ENCODE measurements at places on chromosomes 7 and 10.

GRCh38 chr7:50751146-50751545 lies 31.6 kb downstream of the GRB10 start:
- DNase-seq: no peak

- peak; percentile 18 for DNase-seq
Measured at GRCh38 chr10:38043516-38043915, 33.0 kb downstream of the ZNF33A start.

- no peak for DNase-seq
Measured at GRCh38 chr10:98610301-98610700, 163.6 kb upstream of the HPS1 start.

GRCh38 chr10:22676435-22676834 lies 37.9 kb downstream of the PIP4K2A start:
- no peak for DNase-seq

- DNase-seq: no peak
Measured at GRCh38 chr10:9853405-9854355, 1164.0 kb upstream of the CELF2 start.

GRCh38 chr7:66187905-66188304 lies 17.2 kb upstream of the TPST1 start:
- DNase-seq: no peak

DNA sequence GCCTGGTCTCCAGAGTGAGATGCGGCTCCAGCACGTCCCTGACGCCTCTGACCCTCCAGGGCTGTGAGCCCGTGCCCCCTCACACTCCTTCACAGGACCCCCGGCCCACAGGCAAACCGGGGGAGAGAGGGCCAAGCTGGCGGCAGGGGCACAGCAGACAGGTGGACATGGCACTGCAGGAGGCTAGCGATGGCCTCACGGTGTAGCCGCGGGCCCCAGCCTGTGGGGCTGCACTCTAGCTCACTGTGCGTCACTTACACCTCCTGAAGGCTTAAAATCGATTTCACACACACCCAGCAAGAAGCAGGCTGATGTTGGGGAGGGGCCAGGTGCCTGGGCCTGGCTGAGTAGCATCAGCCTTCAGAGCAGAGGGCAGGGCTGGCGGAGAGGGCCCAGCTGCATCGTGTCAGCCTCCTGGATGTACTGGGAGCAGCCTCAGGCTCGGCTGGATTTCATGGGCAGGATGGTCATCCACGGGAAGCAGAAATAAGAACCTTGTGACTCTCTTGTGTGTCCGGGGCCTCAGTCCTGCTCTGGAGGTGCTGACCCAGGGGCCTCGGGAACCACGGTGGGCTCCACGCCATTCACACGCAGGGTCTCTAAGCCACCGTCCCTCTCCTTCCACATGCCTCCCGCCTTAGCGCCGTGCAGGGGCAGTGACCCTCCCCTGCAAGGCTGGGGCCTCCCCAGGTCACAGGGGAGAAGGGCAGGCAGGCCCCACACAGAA lies 19.4 kb upstream of the KNDC1 start:
- DNase-seq: no peak

GRCh38 chr7:90631502-90631901 lies 35.4 kb downstream of the CDK14 start:
- DNase-seq: no peak

DNA sequence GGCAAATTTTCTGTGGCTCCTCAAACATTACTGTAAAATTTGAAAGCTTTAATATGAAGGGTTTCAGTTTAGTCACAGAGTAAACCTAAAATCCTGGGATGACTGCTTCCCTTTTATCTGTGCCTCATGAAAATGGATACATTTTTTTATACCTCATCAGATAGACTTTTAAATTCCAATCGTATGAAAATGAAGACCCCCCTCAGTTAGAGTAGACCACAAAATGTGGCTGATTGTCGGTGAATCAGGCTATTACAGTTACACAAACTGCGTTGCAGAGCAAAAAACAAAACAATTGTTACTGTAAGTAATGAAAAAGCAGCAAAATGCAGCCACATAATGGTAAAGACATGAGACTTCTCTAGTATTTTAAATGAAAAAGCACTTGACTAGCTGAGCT lies 296.2 kb downstream of the CNTNAP2 start:
- no peak for DNase-seq

DNA sequence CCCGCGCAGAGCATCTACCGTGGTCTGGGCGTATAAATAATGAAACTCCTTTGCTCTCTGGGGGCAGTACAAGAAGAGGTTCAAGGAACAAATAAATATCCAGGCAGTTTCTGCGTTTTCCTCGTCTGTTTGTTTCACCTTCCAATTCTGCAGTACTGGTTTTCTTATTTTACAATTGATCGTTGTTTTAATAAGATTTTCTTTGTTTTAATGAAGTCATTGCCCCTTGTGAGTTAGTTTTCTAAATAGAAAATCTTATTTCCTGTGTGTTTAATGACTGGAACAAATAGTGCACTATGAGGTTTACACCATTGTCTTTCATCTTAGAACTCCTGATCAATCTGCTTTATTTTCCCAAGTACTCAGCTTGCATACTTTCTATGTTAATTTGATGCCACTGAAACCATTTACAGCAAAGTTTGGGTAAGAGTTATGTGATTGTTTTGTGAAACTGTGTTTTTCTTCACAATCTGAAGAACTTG lies 1.2 kb downstream of the PLEKHA1 start:
- no peak for DNase-seq

- DNase-seq: no peak
Measured at GRCh38 chr10:22580711-22581110, 133.7 kb downstream of the PIP4K2A start.

DNA sequence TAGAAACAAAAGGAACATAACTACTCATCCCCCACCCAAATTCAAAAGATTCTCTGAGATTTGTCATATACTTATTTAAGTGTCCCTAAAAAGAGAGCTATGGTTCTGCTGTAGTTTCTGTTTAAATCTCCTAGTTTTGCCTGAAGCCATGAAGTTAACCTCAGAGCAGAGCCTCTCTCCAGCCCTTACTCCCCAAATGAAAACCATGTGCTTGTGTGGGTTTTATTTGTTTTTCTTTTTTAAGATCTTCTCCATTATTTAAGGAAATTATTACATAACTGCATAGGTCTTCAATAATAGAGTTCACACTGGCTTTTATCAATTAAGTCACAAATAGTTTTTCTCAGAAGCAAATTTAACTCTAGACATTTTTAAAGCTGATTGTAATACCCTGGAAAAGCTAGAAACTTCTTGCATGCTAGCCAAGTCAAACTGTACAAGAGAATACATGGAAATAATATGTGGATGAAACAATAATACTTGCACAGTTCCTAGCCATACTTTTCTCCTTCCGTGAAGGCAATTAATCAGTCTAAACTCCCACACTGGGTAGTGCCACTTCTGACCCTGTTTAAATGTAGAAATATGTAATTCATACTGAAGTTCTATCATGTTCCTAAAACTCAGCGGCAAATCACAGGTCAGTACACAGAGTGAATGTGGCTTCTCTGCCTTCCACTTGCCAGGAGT lies 579.7 kb downstream of the SUGCT start:
- no peak for DNase-seq

DNA sequence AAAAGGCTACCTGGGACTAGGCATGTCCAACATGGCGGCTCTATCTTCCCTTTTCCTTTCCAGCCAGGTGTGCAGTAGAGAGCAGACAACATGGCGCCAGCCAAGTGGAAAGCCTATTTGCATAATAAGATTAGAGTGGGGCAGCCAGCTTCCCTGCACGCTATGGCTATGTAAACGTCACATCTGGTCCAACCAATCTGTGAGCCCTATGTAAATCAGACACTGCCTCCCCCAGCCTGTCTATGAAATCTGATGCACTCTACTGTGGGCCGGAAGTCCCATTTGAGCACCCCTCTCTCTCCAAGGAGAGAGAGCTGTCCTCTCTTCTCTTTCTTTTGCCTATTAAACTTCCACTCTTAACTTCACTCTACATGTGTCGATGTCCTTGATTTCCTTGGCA lies 984.9 kb upstream of the AUTS2 start:
- no peak for DNase-seq

- no peak for DNase-seq
Measured at GRCh38 chr10:86373828-86374227, 7.2 kb upstream of the GRID1 start.

- DNase-seq: no peak
Measured at GRCh38 chr7:74256491-74257408, 2.6 kb upstream of the RFC2 start.

GRCh38 chr10:3982746-3983442 lies 197.9 kb upstream of the KLF6 start:
- no peak for DNase-seq

DNA sequence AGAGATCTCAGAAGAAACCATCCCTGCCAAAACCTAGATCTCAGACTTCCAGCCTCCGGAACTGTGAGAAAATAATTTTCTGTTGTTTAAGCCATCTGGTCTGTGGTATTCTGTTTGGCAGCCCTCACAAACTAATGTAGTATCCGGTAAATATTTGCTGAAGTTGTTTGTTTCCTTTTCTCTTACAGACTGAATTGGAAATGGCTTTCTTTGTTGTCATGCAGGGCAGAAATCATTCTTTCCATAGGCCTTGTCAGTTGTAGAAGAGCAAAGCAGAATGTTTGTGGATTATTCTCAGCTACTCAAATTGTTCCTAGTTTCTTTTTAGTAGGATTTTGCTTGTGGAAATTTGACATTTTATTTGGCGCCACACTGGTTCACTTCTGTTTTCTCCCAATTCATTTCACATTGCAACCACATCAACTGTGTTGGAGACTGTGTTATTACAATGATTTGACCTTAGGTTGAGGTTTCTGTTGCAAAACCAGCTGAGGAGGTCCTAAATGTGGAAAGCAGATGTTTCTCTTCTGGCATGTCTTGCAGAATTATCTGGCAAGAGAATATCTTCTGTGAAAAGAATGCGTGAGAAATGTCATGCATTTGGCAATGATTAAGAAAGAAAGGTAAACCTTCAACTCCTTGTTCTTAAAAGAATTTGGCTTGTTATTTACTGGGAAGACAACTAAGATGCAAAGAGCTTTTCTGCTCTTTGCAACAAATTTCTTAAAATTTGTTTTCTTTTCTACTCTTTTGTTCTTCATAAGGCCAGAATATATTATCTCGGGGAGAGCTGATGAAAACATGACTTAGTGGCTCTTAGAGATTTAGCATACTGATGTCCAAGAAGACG lies 25.8 kb downstream of the ACTA2 start:
- DNase-seq: no peak

DNA sequence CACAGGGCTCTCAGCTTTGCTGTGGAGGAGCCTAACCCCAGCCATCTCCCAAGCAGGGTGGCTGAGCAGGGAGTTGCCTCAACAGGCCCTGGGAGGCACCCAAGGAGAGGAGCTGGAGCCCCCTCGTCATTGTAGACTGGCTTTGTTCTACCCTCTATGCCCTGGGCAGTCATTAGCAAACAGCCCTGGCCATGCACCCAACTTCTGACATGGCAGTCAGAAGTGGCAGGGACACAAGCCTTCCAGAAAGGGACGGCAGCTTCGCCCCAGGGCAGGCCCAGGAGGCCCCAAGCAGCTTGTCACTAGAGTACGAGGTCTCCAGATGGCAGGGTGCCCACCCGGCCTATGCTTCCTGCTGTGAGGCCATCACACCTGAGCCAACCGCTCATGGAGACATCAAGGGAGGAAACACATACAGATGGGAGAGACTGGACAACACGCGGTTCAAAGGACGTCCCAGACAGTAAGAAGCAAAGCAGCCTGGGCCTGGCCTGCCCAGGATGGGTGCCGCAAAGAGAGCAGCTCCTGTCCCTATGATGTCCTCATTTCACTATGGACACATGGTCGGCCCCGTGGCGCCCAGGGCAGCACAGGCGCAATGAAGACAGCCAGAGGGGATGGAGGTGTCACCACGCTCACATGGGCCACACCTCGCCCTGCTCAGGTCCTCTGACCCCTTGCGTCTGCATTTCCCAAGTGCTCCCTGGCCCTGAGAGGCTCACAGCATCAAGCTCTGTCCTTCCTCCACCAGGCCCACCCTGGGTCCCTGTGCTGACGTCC lies 190.9 kb upstream of the CXCL12 start:
- no peak for DNase-seq

DNA sequence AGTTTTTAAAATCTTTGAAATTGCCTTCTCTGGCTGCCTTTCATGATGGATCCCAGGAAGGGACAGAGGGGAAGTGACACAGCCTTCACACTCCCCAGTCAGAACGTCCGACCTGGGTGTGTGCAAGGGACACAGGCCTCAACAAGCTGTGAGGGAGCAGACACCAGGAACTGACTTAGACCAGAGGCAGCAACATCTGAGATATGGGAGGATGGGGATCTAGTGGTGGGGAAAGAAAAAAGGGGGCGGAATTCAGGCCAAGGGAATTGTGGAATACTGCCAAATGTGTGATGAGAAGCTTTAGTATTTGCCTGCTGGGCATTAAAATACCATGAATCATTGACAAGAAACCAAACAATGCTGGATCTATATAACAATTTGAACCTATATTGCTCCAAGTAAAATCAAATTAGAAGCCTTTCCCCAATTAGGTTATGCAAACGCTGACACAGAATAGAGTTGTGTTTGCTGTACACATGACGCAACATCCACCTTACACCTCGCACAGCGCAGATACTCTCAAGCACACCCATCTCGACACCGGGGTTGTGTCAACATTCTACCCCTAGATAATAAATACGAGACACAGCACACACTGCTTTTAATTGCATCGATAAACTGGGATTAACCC lies 17.2 kb upstream of the MNX1 start:
- DNase-seq: no peak

GRCh38 chr10:63633677-63634487 lies 112.7 kb downstream of the REEP3 start:
- peak; percentile 9 for DNase-seq

DNA sequence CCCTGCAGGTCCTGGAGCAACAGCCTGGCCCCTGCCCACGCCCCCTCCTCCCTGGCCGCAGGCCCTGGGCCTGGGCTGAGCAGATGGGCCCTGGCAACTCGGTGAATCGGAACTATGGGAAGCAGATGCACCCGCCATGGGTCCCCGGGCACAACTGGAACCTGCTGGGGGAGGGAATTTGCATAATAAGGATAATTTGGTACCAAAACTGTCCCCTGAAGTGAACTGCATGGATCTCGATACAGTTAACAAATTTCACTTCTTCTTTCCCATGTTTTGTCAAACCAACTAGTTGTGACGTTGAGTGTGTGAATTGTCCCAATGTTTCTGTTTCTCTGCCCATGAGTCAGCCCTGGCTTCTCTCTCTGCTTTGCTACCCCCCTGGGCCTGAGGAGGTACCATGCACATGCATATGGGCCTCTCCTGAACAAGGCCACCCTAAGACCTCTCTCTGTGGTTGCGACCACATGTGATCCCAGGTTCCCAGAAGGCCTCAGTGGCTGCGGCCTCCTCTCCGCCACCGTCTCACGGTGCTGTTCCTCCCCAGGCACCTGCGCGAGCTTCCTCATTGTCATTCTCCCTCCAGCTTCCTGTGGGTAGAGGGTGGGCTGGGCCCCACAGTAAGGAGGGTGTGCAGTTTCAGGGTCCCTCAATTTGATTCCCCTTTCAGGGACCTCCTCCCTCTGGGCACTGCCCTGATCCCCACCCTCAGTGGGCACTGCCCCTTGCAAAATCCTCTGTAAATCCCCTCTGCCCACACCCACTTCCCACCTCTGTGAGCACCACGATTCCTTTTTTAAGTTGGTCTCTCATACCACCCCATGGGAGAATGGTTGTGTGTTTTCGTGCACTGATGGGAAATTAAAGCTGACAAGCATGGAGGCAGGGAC lies 40.0 kb downstream of the FIGNL1 start:
- DNase-seq: peak; percentile 64

GRCh38 chr10:91700788-91701444 lies 68.0 kb upstream of the PPP1R3C start:
- DNase-seq: no peak

Data from Jurkat, Clone E6-1 (cell line).